Endodermal cell (in vitro differentiated cells): ENCODE measurements at places on chromosomes 6 and 20. TPM values are rescaled to one million over a fixed set of nuclear protein-coding genes. Genes with fewer than 3 reads are reported as not detected.

GINS1 gene
- 14.1 to 54.5 TPM (median 48.6 TPM) in 3 replicates for total RNA-seq

GRCh38 chr6:48744948-48745347, 634.0 kb upstream of the PTCHD4 start:
- no peaks in the 10 kb centered on the region for H3K27me3 ChIP-seq
- H3K4me1 ChIP-seq = no peaks in the 10 kb centered on the region
- DNase-seq = no peak
- no peak overlapping the region for H3K4me3 ChIP-seq

MOG gene
- 0.45 TPM in 1 of 2 replicates, not detected in the other for total RNA-seq

DNA sequence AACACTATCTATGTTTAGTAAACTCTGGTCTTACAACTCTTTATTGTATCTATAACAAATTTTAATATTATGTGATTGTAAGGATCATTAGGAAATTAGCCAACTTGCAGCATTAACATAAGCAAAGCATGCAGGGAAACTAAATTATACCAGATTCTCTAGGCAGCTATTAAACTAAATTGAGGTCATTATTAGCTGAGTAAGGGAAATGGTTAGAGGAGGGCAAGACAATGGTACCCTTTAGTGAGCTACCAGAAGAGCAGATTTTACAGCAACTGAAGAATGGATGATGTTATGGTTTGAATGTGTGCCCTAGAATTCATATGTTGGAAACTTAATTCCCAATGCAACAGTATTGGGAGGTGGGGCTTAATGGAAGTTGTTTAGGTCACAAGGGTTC, 79.1 kb downstream of the SMPDL3A start:
- H3K27me3 ChIP-seq = no peaks in the 10 kb centered on the region
- no peak overlapping the region for H3K27ac ChIP-seq
- DNase-seq = no peak
- H3K36me3 ChIP-seq = no peaks in the 10 kb centered on the region

DNA sequence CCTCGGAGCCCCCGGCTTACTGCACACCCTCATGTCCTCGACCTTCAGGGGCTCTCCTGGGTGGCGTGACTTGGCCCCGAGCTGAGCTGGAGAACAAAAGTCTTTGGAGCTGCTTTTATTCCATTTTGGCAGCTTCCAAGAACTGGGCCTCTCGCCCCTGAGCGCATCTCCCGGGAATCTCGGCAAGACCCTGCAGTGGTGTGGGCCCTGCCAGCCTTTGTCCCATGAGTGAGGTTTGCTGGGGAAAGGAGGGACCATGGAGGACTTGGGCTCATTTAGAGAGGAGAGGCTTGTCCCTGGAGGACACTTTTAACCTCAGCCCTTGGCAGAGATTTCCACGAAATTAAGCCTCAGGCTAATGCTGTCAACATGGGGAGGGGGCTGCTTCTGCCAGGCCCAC, 62.3 kb upstream of the SLCO4A1 start:
- H3K36me3 ChIP-seq = no peaks in the 10 kb centered on the region
- H3K27me3 ChIP-seq = no peaks in the 10 kb centered on the region
- no peak overlapping the region for H3K27ac ChIP-seq
- H3K4me3 ChIP-seq = no peak overlapping the region
- DNase-seq = no peak

- H3K4me1 ChIP-seq = no peaks in the 10 kb centered on the region
- H3K27me3 ChIP-seq = no peaks in the 10 kb centered on the region
- H3K36me3 ChIP-seq = no peaks in the 10 kb centered on the region
- no peak overlapping the region for H3K27ac ChIP-seq
- DNase-seq = no peak
Observed at GRCh38 chr20:17430125-17430950, 100.8 kb downstream of the BFSP1 start.

CST5 gene
- not detected in 3 replicates for total RNA-seq

DNA sequence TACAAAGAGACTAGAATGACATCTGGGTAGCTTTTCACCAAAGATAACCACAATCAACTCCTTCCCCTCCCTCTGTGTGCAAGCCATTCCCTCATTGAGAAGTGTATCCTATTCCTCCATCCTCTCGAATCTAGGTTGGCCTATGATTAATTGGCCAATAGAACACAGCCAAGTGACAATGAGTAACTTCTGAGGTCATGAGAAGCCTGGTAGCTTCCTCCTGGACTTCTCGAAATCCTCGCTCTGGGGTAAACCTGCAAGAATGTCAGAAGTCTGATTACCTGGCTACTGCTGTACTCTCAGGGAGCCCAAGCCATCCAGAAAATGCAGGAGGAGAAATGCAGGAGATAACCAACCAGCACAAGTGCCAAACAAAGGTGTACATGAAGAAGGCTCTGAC, 13.1 kb downstream of the ARHGAP18 start:
- no peak for DNase-seq
- no peak overlapping the region for H3K4me3 ChIP-seq
- H3K36me3 ChIP-seq = no peaks in the 10 kb centered on the region
- H3K27me3 ChIP-seq = no peaks in the 10 kb centered on the region
- no peak overlapping the region for H3K27ac ChIP-seq
- peaks cover 7% of the 10 kb centered on the region for H3K4me1 ChIP-seq

TRIM15 gene
- not detected in 3 replicates for total RNA-seq

CTAGE9 gene
- not detected in 3 replicates for total RNA-seq

GRCh38 chr20:45921337-45922189, 9.6 kb upstream of the PLTP start:
- peaks cover 4% of the 10 kb centered on the region for H3K4me1 ChIP-seq
- no peaks in the 10 kb centered on the region for H3K27me3 ChIP-seq
- no peak overlapping the region for H3K27ac ChIP-seq
- no peaks in the 10 kb centered on the region for H3K36me3 ChIP-seq

GRCh38 chr6:91865889-91866288, 1279.0 kb upstream of the MAP3K7 start:
- H3K36me3 ChIP-seq = no peaks in the 10 kb centered on the region
- H3K27ac ChIP-seq = no peak overlapping the region
- H3K4me3 ChIP-seq = no peak overlapping the region
- H3K27me3 ChIP-seq = no peaks in the 10 kb centered on the region

DNA sequence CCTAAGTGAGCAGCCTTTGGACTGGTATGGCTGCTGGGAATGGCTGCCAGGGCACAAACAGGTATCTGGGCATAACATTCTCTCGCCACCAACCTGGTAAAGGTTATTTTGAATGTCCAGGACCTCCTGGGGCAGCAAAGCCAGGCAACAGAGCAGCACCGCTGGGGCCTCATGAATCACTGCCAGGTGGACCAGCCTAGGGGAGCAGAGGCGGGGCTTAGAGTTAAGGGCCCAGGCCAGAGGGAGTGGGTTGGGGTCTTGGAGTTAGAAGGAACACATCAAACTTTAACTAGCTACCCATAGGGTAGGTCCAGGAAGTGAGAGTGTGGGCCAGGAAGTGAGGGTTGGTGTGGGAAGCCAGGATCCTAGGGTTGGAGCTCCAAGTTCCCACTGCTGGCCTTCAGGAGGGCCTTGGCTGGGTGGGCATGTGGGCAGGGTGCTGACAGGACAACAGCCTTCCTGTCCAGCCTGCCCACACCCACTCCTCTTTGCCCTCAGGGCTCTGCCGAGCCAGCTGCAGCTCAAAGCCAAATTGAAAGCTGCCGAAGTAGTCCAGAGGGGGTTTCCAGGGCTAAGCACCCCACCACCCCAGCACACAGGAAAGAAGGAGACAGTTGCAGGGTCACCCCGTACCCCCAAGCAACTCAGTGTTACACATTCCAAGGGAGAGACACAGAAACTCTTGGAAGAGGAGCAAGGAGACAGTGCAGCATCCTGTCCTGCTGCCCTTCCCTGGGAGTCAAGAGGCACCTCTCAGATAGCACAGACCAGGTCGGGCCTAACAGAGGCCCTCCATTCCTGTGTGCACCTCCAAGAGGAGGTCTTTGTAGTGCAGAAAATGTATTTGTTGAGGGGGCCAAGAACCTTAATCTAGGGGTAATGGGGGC, 2.6 kb downstream of the NFKBIE start:
- no peaks in the 10 kb centered on the region for H3K27me3 ChIP-seq
- DNase-seq = no peak
- H3K4me3 ChIP-seq = no peak overlapping the region
- no peak overlapping the region for H3K27ac ChIP-seq
- H3K36me3 ChIP-seq = peaks cover 3% of the 10 kb centered on the region

GRCh38 chr6:133741375-133741861, 147.5 kb upstream of the TCF21 start:
- no peaks in the 10 kb centered on the region for H3K4me1 ChIP-seq
- H3K27me3 ChIP-seq = no peaks in the 10 kb centered on the region
- DNase-seq = no peak
- no peaks in the 10 kb centered on the region for H3K36me3 ChIP-seq
- H3K27ac ChIP-seq = no peak overlapping the region

SLC17A3 gene
- not detected in 2 replicates for total RNA-seq

GRCh38 chr20:37190354-37191112, 11.2 kb upstream of the MROH8 start:
- no peak overlapping the region for H3K27ac ChIP-seq
- no peak overlapping the region for H3K4me3 ChIP-seq
- peaks cover 70% of the 10 kb centered on the region for H3K36me3 ChIP-seq
- no peaks in the 10 kb centered on the region for H3K4me1 ChIP-seq

DNA sequence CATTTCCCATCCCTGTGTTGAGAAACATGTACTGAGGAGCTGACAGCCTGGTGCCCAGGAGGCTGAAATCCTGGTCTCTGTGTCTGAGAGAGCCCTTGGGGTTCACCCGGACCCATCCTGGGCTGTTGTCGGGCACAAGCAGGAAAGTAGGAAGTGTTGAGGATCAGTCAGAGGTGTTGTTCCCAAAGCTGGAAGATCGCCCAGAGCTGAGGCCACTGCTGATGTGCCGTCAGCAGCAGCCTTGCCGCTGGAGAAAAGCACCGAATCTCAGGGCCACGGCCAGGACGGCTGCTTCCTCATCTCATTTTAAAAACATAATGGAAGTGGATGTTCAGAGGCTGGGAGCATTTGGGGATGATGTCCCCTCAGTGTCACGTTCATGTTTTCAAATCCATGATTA, 218.5 kb downstream of the UST start:
- no peak overlapping the region for H3K27ac ChIP-seq
- H3K4me1 ChIP-seq = no peaks in the 10 kb centered on the region
- no peaks in the 10 kb centered on the region for H3K27me3 ChIP-seq
- no peaks in the 10 kb centered on the region for H3K36me3 ChIP-seq
- no peak overlapping the region for H3K4me3 ChIP-seq

DNA sequence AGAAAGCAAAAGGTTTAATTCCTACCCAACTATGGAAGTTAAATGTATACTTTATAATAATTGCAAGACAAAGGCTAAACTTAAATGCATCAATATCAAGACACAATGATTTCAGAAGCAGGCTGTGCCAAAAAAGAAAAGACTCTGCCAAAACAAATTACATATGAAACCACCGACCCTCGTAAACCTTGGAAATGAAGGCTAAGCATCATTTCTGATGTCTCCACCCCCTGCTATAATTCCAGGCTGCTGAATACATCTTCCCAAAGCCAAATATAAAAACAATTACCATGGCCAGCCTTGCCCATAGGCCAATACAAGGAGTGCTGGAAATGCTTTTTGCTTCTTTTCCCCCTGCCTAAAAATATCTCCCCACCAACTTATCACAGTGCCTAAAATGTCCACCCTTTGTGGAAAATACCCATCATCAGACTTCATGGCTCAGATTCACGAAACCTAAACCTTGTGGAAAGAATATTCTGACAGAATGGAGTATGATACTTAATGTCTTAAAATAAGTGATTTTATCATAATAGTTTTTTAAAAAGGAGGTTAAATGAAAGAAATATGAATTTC, 37.4 kb downstream of the RCAN2 start:
- DNase-seq = no peak
- H3K27me3 ChIP-seq = no peaks in the 10 kb centered on the region
- no peaks in the 10 kb centered on the region for H3K36me3 ChIP-seq

DNA sequence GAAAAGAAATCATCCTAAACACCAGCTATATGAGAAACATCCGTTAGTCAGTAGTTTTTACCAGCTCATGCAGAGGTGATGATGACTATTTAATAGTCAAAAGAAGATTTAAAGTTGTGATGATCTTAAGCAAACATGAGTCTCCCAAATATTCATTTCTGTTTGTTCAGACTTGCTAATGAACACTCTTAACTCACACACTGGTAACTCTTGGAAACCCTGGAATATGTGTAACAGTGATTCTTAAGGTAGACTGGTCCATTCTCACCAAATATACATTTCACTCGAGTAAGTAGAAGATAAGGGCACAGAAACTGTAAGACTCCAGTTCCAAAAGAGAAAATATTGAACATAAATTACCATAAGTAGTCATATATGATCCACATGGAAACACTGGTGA, 29.1 kb downstream of the RSPO3 start:
- H3K4me1 ChIP-seq = no peaks in the 10 kb centered on the region
- no peak overlapping the region for H3K27ac ChIP-seq
- no peak overlapping the region for H3K4me3 ChIP-seq
- no peaks in the 10 kb centered on the region for H3K27me3 ChIP-seq
- H3K36me3 ChIP-seq = no peaks in the 10 kb centered on the region
- DNase-seq = no peak

COL19A1 gene
- 0.19 to 1.6 TPM (median 1.4 TPM) in 3 replicates for total RNA-seq
